ENCODE measurements at places on chromosomes 13 and 19.

DNA sequence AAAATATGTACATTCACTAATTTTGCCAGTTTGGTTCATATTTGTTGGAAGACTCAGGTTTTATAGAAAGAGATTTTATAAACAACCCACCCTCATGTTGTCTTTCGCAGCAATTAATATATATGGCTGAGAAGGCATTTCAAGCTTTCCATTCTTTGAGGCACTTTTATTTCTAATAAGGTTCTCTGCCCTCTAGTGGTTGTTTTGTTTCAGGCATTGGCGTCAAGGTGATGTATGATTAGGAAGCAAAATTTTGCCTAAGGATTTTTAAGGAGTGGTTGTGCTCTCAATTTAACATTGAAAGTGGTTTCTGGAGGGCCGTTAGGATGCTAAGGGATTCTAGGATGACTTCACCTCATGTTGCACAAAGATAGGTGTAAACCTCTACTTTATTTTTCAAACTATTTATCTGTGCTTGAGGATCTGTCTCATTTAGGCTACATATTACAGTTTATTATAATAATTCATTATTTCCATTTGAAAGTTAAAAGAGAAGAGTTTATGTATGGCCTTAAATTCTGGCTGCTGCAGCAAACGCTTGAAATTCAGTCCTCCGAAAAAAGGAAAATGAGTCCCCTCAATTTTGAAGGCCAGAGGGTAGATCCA is 35.9 kb downstream of the OXGR1 start:
- DNase-seq = no peak

DNA sequence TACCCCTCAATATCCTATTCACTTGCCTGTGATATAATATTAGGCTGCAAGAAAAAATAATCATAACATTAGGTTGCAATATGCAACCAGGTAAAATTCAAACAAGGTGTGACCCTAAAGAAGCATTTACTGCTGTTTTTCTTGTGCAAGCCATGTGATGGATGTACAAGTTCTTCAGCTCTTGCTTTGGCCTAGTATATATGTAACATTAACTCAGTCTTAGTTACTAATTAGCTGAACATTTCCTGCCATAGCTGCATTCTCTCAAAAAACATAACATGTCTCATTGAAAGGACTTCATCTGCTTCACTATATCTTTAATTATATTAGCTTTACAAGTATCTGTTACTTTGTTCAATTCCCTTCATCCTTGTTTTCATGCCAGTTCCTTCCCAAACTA is 406.8 kb upstream of the HTR2A start:
- DNase-seq = no peak

- DNase-seq = peak; percentile 96
Observed at GRCh38 chr19:13833330-13834243, 38.3 kb downstream of the ZSWIM4 start.

DNA sequence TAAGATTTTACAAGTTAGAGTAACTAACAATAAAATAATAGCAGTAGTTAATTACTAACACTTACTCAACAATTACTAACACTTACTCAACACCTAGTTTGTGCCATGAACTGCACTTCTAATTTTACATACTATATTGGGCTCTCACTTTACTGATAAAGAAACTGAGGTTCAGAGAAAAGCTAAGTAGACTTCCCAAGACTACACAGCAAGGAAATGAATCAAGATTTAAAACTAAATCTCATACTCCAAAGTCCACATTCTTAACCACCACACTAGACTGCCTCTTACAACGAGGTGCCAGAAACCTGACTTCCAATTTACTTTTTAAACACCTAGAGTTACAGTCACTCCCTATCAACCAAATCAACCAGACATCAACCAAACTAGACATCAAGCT is 25.1 kb downstream of the RBM26 start:
- DNase-seq = no peak

DNA sequence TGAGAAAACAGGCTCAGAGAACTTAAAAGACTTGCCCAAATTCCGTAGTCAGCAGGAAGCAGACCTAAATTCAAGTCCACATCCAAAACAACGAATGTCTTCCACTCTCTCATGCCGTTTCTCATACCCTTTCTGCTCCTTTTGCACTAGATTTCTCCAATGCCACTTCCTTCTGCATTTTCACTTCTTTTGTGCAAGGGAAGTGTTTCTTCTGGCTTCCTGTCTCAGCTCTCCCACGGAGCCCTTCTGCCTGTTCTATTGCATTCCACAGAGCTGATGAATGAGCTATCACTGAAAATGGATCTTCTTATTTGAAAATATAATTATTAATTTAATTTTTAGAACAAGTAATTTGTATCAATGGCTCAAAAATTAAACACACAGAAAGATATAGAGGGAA is 56.1 kb upstream of the STK24 start:
- no peak for DNase-seq

DNA sequence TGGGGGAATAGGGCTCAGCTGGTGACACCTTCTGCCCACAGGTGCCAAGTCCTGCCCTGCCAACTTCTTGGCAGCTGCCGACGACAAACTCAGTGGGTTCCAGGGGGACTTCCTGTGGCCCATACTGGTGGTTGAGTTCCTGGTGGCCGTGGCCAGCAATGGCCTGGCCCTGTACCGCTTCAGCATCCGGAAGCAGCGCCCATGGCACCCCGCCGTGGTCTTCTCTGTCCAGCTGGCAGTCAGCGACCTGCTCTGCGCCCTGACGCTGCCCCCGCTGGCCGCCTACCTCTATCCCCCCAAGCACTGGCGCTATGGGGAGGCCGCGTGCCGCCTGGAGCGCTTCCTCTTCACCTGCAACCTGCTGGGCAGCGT is 2.1 kb downstream of the P2RY11 start:
- no peak for DNase-seq
